AG09309 (cell line): ENCODE measurements at places on chromosomes 7 and 10.
A peak's percentile ranks its signal among the peaks of the same experiment; 100 is the strongest.

DNA sequence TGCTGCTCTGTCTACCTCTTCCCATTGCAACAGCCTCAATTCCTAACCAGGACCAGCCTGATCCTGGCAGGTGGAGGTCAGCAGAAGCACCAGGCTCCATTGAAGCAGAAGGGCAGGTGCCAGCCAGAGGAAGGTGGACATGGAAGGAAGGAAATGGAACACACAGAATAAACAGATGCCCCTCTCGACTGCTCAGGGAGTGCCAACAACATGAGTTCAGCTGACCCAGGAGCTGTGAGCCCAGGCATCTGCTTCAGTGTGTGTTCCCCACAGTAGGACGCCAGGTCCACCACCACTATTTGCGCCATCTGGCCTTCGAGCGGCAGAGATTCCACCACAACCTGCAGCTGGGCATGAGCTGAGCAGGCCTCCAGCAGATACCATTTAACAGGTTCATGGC lies 56.7 kb downstream of the GPAM start:
- no peak for DNase-seq

DNA sequence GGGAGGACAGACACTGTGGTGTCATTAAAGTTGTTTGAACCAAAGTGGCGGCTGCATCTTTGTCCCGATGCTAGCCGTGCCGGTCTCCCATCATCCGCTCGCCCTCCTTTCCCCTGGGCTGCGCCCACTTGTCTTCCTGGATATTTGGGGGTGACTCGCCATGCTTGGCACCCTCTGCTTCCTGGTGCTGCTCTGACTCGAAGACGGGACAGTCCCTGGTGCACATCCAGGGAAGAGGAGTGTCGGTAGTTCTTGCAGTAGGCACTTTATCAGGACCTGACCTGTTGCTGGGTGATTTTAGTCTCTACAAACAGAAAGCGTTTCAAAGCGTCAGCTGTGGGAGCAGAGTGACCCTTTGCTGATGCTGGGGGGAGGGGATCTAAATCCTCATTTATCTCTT lies 68.3 kb upstream of the DNAJB6 start:
- no peak for DNase-seq

GRCh38 chr7:126501617-126502016 lies 751.1 kb downstream of the GRM8 start:
- DNase-seq, result no peak

- no peak for DNase-seq
These were observed 571.6 kb upstream of the MGMT start for GRCh38 chr10:128895473-128895872.

GRCh38 chr10:117442944-117443685 lies 67.9 kb upstream of the PDZD8 start:
- peak; percentile 55 for DNase-seq

GRCh38 chr7:88933285-88933684 lies 137.7 kb upstream of the TEX47 start:
- DNase-seq, result no peak

DNA sequence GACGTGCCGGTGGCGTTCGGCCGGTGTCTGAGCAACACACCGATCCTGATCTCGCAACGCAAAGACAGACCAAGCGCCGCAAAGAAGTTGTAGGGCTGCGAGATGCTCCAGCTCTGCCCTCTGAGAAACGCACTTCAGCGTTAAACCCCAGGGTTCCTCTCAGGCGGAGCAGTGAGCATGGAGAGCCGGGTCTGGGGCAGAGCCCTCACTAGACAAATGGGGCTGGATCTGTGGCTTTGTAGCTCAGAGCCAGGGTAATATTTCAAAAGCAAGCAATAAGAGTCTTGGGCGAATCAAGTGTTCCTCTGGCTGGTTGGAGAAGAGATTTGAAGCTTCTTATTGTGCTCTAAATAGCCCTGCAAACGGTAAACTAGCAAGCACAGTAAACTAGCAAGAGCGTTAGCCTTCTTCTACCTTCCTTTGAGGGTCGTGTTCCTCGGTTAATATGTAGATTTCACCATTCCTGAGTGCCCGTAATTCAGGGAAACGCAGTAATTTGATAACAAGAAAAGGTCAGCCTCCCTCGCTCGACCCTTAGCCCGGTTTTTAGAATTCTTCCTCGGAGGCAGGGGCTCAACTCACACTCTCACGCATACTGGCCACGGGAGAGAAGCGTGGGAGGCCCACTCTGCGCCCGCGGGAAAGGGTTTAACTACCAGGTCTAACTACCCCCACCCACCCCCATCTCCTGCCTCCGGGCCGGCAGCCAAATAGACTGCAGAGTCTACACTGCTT lies 6.7 kb downstream of the SKAP2 start:
- DNase-seq, result no peak

GRCh38 chr7:151311294-151311864 lies 30.2 kb upstream of the NUB1 start:
- no peak for DNase-seq

DNA sequence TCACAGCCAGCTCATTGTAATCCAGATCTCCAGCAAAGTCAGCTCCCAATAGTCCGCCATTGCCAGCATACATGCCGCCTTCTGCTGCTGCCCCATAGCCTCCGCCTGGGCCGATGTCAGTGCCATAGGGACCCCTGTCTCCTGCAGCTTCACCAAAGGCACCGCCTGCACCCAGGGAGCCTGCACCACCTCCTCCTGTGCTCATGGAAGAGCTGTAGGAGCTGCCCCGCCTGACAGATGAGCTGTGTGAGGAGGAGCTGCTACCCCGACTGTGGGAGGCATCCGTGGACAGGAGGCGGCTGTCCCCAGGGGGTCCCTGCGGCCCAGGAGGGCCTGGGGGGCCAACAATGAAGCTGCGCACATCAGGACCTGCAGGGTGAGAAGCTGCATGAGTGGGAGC lies 51.7 kb downstream of the COL17A1 start:
- no peak for DNase-seq

DNA sequence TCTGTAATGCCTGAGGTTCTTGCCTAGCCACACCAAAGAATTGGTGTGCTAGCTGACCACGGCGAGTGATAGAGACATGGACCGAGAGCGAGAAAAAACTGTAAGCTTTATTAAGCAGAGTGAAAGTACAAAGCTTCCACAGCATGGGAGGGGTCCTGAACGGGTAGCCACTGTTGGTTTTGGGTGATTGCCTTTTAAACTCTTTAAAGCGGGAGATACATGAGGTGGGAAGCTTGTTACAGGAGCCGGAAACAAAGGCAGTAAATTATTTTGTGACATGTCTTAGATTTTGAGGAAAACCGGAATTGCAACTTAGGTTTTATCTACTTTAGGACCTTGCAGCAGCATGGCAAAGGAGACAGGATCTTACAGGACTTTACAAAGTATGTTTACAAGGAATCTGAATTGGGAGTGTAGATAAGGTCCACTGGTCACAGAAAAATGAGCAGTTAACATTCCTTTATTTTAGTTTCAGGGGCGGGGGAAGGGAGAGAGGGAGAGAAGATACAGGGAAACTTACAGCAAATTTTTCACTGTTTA lies 252.7 kb upstream of the MBL2 start:
- DNase-seq, result no peak

DNA sequence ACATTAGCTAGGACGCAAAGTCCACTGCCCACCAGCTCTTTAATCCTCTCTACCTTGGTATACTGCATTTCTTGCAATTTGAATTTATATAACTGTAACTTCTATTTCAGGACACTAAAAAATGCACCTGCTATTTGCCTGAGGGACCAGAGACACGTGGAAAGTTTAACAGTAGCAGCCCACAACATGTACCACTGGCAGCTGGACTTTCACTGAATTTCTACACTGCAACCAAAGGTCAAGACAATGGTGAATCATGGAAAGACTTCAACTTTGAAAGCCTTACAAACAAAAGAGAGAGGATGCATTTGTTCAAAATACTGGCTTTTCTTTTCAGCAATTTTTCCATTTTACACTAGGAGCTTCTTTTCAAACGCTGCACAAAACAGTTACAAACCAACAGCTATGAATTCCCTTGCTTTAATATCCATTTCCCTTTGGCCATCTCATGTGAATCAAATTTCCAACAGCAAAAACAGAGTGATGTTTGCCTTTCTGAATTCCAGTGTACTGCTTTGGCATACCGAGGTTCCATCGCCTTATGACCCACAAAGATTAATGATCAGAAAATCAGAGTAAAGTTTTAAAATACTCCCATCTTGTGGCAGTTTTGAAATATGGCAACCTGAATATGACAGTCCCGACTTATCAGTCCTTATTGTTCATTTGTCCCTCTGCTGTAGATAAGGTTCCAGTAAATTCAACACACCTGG lies 29.9 kb upstream of the HNRNPH3 start:
- DNase-seq, result peak; percentile 32

DNA sequence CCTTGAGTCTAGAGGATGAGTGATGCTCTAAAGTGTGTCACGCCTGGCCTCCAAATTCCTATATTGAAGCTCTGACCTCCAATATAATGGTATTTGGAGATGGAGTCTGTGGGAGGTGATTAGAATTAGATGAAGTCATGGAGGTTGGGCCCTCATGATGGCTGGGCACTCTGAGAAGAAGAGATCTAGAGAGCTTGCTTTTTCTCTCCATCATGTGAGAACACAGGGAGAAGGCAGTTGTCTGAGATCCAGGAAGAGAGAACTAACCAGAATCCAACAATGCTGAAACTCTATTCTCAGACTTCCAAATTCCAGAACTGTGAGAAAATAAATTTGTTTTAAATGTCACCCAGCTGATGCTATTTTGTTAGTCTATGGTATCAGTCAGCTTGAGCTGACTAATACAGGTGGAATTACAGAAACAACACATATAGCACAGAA lies 15.1 kb downstream of the RNF216 start:
- no peak for DNase-seq

DNA sequence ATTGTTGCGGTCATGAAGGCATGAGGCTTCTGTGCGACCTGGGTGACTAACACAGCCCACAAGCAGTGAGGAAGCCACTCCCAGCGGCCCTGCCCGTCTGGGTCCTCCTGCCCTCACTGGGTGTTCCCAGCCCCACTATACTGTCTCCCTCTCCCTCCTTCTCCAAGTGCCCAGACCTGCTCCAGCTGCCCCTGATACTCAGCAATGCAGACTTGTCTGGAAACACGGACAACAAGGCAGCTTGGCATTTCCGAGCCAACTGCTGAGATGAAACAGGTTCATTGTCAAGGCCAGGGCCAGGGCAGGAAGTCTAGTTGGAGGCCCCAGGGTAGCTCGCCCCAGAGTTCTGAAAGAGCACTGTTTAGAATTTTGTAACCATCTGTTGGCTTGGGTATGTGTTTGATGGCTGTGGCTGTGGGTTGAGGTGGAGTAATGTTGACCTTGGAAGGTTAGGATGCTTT lies 95.7 kb downstream of the RBM20 start:
- no peak for DNase-seq

- no peak for DNase-seq
These were observed 12.1 kb upstream of the TRUB1 start for GRCh38 chr10:114925587-114926586.

GRCh38 chr10:63217120-63217605 lies 84.0 kb downstream of the NRBF2 start:
- peak; percentile 25 for DNase-seq

DNA sequence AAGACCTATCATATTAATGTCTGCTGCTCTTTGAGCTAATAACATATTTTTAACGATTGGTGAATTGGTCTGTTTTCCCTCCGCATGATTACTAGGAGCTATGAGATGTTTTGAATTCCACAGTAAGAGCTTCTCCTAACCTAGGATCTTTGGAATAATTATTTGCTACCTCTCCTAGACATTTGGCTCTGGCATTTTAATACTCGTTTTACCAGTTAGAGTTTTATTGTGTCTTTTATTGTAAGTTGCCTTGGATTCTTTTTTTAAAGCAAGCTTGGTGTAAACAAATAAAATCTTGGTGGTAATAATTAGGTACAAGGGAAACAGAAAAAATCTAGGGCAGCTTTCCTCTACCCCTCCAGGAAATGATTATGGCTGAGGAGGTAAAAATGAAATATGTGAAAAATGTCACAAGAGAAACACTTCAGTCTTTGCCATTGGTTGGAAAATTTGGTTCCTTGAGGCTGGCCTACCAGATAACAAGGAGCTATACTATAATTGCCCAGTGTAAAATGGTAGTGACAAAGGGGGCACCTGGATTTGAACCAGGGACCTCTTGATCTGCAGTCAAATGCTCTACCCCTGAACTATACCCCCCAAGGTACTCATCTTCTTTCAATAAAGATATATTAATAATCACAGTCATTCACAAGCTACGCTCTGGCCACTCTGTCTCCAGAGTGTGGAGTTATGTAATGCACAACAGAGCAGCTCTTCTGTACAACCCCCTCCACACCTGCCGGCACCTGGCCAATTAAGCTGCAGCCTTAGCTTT lies 85.4 kb downstream of the ZNF777 start:
- no peak for DNase-seq

DNA sequence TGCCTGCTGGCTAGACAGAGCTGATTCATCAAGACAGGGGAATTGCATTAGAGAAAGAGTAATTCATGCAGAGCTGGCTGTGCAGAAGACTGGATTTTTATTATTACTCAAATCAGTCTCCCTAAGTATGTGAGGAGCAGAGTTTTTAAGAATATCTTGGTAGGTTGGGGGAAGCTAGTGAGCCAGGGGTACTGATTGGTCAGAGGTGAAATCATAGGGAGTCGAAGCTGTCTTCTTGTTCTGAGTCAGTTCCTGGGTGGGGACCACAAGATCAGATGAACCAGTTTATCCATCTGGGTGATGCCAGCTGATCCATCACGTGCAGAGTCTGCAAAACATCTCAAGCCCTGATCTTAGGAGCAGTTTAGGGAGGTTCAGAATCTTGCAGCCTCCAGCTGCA lies 39.8 kb downstream of the FOXI2 start:
- DNase-seq, result no peak

- DNase-seq, result no peak
These were observed 31.2 kb upstream of the MNX1 start for GRCh38 chr7:157041514-157042277.

DNA sequence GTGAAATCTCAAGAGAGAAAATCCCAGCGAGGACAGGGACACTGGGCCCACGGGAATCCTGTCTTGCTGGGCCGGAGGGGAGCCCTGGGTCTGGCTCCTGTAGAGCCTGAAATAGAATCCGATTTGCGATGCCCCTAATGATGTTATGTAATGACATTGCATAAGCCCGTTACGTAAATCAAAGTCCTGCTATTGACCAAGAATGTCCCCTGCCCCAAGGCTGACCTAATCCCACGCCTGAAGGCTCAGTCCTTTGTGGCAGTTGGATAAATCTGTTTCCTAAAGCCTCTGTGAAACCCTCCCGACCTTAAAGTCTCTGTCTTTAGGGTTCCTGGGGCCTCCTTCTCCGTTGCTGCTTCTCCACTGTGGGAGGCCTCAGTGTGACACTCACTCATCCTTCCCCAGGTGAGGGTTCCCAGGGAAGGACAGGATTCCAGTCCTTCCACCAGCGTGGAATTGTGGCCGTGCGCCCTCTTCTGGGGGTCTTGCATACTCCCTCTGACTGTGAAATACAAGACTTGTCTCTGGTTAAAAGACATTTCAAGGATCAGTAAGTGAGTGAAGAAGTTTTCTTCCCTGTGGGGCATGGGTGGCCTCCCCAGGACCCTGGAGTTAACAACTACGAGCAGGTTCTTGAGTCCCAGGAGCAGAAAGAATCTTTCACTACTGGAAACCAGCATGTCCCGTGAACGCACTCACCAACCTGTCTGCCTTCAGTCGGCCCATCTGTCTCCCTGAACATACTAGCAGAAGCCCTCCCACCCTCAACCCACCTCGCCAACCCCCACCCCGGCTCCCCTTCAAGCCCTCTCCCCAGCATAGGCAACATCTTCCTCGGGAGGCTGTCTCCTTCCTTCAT lies 19.8 kb downstream of the ZNF467 start:
- no peak for DNase-seq
